Fibroblast of skin of right biceps (primary cell): ENCODE measurements at places on chromosomes 4 and X.

DNA sequence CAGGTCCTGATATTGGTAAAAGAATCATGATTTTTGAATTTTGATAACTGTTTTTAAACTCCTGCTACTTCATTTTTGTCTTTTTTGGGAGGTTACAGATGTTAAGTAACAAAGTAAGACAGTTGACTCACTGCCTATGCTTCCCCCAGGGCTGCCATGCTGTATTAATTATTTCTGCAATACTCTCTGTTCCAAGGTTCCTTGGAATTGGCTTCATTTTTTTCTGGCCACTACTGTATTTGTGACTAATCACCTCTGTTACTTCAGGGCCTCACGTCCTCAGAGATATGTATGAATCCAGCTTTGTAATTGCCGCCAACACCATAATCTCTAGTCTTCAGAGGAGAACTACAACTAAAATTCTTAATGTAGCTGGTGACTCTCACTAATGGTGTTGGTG is 1729.3 kb downstream of the C4orf33 start:
- DNase-seq, result peak; percentile 29

DNA sequence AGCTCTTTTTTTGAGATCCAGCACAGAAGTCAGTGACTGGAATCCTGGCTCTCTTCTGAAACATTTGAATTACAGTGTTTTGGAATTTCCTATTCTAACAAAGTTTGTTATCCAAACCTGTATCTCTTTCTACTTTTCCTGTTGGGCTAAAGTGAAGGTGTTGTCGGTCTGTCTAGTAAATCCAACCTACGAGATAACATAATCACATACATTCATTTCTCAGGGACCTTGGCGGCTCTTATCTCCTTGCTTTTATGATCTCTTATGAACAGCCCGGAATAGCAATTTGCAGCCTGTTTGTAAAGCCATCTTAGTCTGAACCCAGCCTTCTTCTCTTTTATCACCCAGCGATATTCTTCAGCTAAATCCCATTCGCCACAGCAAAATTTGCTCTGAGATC is 14.5 kb downstream of the PPARGC1A start:
- DNase-seq, result no peak

DNA sequence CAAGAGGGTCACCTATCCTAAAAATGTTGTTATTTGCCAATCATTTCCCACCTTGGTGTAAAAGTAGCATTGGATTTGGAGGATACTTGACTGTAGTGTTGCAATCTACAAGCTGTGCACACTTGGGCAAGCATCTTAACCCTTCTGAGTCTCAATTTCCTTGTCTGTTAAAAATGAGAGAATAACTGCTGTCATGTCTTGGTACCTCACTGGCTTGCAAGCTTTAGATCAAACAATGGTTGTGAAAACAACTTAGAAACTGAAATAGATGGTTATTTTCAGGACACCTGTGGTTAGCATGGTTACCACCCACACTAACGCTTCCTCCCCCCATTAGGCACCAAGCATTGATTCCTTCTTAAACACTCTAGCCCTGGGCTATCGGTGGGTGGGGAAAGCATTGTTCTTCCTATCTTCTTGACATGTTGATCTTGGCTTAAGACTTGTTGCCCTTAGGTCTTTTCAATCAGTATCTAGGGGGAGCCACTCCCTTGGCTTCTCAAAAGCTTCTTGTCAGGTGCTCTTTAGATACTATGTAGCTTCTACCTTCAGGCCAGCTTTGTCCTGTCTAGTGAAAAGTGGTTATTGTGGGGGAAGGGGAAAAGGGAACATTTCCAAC is 10.6 kb upstream of the AMOT start:
- DNase-seq, result no peak

- no peak for DNase-seq
Observed at GRCh38 chr4:150251752-150252190, 173.5 kb downstream of the DCLK2 start.

GRCh38 chr4:97498875-97499274 is 644.4 kb downstream of the STPG2 start:
- peak; percentile 53 for DNase-seq

GRCh38 chrX:17674601-17675000 is 62.7 kb upstream of the SCML1 start:
- DNase-seq, result no peak

- peak; percentile 31 for DNase-seq
Observed at GRCh38 chrX:132488180-132488705, 595 bp downstream of the MBNL3 start.

DNA sequence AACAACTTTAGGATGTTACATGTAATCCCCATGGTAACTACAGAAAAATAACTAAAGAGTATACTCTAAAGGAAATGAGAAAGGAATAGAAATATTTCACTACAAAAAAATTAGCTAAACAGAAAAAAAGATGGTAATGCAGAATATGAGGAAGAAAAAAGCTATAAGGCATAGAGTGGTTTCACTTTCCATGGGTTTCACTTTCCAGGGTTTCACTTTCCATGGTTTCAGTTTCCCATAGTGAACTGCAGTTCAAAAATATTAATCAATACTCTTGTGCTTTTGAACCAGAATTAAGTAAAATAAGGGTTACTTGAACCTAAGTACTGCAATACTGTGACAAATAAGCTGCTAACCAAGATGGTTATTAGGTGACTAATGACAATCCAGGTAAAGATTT is 42.0 kb downstream of the NPFFR2 start:
- no peak for DNase-seq

GRCh38 chr4:85318415-85318814 is 156.5 kb upstream of the ARHGAP24 start:
- DNase-seq, result no peak

GRCh38 chrX:17032351-17032750 is 85.9 kb downstream of the REPS2 start:
- DNase-seq, result peak; percentile 57

GRCh38 chr4:123501733-123502132 is 105.1 kb downstream of the SPRY1 start:
- DNase-seq, result no peak

DNA sequence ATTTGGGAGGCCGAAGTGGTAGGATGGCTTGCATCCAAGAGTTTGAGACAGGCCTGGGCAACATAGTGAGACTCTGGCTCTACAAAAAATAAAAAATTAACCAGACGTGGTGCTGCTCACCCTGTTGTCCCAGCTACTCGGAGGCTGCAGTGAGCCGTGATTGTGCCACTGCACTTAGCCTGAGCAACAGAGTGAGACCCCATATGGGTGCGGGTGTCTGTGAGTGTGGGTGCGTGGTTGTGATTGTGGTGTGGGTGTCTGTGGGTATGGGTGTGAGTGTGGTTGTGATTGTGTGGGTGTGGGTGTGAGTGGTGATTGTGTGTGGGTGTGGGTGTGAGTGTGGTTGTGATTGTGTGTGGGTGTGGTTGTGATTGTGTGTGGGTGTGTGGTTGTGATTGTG is 114.6 kb downstream of the UBE2K start:
- DNase-seq, result no peak
